CD4-positive, alpha-beta T cell treated with Interferon gamma for 1 hour (primary cell): ENCODE measurements at places on chromosomes 5 and 9.

DNA sequence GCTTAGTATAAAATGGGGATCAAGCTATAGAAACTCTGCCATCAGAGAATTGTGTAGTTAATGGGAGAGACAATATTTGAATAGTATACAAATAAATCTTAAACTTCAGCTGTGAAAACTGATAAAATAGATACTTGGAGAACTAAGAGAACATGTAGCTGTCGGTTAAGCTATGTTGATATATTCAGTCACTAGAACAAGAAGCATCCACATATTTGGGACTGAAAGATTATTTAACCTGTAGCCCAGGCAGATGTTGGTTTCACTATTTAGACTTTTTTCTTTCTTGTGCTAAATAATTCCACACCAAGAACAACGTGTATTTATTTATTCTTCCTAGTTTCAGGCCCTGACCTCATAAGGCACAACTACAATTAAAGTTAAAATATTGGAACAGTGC lies 521.0 kb upstream of the CCNG1 start:
- DNase-seq = no peak

- no peak for DNase-seq
Observed at GRCh38 chr5:40985501-40985900, 76.2 kb downstream of the C7 start.

DNA sequence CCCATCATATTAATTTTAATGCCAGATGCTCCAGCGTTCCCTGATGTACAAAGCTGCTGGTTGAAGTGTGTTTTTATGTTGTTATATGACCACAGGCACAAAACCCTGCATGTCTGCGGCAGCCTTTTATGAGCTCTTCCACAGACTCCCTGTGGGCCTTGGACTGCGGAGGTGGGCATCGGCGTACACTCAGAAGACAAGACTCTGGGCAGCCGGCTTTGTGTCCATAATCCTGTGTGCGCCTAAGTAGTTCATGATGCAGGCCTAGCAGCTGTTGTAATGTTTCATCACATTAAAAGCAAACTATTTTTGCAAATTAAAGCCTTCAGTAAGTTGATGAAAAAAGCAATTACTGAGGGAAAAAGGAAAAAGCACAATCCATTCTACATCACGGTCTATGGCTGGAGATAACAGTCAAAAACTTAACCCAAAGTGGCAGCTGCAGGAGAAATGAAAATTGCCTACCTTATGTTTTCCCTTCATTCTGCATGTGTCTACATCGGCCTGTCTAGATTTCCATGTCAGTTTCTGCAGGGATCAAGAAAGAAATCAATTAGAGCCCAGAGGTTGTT lies 78.8 kb downstream of the SEMA6A start:
- DNase-seq = no peak

- DNase-seq = no peak
Observed at GRCh38 chr9:37417252-37417803, 5.2 kb upstream of the GRHPR start.

DNA sequence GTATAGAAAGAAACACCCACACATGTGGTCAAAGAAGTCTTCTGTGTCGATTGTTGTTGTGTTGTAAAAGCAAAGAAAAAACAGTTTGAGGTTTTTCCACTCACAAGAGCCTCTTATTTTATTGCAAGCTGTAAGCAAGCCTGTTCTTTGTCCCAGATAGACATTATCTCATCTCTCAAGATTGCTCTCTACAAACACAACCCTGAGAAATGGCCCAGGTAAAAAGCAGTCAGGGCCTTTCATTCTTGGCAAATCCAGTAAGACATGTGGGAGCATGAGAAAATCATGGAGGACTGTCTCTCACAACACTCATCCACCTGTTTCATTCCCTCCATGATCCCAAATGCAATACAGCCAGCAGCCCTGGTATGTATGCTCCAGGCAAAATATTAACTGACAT lies 286.6 kb upstream of the POU5F2 start:
- DNase-seq = no peak
